Stimulated activated CD8-positive, alpha-beta memory T cell treated with anti-CD3 and anti-CD28 coated beads, Interleukin-12 subunit alpha, Interleukin-12 subunit beta, amount 100 ng/mL, for 4 hours (primary cell): ENCODE measurements at places on chromosomes 5 and 9.

- DNase-seq: no peak
Measured at GRCh38 chr9:133919253-133920115, 72.6 kb downstream of the VAV2 start.

GRCh38 chr5:58595952-58596351, 13.1 kb downstream of the RAB3C start:
- no peak for DNase-seq

DNA sequence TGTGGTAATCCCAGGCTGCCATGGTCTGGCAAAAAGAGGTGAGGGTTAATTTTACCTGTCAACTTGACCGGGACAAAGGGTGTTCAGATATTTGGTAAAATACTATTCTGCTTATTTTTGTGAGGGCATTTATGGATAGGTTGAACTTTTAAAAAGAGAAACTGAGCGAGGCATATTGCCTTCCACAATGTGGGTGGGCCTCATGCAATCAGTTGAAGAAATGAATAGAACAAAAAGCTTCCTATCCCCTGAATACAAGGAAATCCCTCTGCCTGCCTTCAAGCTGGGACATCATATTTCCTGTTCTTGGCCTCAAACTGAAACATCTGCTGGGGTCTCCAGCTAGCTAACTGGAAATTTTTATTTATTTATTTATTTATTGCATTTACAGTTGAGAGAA, 734.7 kb downstream of the IRX1 start:
- DNase-seq: no peak

- no peak for DNase-seq
Measured at GRCh38 chr5:163867738-163868137, 362.3 kb downstream of the MAT2B start.

GRCh38 chr9:87564111-87564510, 66.4 kb downstream of the DAPK1 start:
- DNase-seq: no peak

- DNase-seq: no peak
Measured at GRCh38 chr9:134004131-134004873, 12.2 kb upstream of the VAV2 start.

DNA sequence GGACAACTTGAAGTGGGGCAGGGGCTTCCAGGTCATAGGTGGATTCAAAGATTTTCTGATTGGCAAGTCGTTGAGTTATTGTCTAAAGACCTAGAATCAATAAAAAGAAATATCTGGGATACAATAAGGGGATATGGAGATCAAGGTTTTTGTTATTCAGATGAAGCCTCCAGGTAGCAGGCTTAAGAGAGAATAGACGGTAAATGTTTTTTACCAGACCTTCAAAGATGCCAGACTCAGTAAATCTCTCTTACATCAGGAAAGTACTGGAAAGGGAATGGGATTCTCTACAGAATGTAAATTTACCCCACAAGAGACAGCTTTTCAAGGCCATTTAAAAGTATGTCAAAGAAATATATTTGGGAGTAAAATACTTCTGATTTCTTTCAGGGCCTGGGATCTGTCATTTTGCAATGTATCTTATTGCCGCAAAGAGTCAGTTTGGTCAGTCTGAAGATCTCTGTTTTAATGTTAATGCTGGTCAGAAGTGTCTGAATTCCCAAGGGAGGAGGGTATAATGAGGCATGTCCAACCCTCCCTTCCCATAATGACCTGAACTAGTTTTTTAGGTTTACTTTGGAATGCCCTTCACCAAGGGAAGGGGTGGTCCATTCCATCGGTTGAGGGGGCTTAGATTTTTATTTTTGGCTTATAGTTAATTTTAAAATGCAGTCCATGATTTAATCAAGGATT, 13.6 kb upstream of the LYSMD3 start:
- DNase-seq: no peak

DNA sequence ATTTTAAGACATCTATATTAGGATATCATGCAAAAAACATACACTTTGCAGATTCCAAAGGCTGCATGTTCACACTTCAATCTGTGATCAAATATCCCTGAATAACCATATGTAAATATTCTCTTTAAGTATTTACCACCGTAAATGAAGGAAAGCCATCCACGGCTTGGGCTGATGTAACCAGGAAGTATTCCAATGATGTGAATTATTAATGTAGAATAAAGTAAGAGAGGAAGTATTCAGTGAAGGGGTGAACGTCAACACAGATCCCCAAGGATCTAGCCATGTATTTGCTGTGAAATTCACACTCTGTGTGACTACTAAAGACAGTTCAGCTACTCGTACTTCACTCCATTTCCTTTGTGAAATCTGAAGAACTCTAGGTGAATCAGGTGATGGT, 75.2 kb downstream of the CDH6 start:
- no peak for DNase-seq

GRCh38 chr9:94014066-94014654, 59.0 kb upstream of the BARX1 start:
- DNase-seq: no peak

- no peak for DNase-seq
Measured at GRCh38 chr5:133889271-133889905, 79.0 kb downstream of the C5orf15 start.

DNA sequence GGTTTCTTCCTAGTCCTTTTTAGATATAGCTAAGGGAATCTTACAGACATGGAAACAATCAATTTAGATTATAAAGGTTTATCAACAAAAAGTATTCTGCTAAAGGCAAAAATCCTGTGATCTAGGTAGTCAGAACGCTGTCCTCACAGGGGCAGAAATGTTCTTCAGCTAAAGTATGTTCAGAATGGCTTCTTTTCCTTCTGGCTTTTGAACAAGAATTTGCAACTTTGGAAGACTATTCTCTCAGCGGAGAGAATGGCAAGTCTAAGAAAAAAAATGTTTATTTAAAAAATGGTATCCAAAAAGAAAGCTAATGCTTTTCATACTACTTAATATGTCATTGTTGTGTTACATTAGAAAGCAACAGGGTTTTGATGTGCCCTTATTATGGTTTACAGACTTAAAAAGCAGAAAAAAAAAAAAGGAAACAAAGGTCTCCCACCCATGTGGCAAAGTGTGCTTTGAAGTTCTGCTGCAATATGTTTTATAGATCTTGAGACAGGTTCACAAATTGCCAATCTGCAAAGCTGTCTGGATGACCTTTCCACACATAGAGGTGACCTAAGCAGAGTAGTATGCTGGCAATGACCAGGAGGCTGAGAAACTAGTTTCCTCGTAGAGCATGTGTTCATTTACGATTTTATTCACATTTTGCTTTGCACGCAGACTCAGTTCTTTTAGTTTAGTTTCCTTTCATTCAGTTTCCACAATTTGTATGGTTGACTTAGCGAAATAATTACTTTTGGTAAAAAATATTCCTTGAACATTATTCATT, 45.1 kb upstream of the PJA2 start:
- no peak for DNase-seq

DNA sequence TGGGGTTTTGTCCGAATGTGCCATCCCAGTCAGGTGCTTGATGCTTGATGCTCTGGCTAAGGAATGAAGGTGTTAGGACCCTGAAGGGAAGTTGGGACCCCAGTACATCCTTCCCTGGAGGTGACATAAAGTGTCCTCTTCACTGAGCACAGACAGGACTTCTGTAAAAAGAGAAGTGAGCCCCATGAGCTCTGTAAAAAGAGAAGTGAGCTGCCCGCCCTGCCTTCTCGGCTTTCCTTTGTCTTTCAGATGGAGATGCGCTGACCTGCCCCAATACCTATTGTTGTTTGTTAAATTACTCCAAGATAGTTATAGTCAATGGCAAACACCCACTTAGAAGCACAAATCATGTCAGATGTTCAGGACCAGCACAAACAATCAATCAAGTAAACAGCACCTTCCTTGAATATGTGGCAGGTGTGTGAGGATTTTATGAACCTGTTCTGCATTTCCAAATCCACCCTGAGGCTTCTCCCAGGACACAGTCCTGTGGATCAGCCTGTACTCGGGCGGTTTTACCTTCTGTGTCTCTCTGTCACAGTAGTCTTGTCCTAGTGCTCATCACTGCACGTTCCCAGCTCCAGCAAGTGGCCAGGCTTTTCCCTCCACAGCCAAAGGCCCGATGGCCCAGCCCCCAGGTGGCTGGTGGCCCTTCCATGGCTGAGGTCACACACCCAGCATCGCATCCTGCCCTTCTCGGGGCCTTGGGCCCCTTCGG, 191.4 kb downstream of the MTRR start:
- DNase-seq: no peak

DNA sequence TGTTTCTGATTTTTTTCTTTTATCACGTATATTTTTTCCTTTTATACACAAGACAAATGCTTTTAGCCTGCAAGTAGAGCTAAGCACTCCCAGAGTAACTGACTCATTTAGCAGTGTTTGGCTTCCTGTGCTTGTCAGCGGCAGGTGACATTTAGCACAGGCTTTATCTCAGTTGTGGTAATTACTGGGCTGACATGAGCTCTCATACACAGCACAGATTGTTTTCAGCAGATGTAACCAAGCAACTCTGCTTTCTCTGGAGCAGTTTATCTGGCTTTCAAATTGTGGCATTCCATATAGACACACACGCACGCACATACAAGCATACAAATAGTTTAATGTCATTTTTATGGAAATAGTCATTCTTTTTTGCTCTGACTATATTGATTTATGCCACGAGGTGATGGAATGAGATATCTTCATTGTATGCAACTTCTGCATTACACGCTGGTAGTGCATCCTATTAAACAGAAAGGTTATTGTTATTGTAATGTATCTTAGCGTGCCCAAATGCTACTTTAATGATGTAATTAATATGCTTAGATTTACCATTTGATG, 379.0 kb upstream of the GRAMD2B start:
- DNase-seq: no peak

- no peak for DNase-seq
Measured at GRCh38 chr9:130732793-130733221, 39.2 kb downstream of the EXOSC2 start.

DNA sequence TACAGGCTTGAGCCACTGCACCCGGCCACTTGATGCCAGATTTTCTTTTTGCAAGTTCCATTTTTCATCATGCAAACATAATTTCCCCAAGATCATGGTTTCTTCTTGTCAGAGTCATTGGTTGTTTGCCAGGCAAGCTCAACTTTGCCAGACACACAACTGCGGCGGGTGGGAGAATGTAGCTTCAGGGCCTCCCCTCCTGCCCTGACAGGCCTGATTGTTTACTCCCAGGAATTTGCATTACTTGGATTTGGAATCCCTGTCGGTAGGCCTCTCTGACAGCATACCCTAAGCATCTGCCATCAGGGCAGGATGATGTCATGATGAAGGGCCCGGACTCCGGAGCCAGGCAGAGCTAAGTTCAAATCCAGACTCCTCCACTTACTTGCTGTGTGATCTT, 15.1 kb downstream of the RPS14 start:
- no peak for DNase-seq

DNA sequence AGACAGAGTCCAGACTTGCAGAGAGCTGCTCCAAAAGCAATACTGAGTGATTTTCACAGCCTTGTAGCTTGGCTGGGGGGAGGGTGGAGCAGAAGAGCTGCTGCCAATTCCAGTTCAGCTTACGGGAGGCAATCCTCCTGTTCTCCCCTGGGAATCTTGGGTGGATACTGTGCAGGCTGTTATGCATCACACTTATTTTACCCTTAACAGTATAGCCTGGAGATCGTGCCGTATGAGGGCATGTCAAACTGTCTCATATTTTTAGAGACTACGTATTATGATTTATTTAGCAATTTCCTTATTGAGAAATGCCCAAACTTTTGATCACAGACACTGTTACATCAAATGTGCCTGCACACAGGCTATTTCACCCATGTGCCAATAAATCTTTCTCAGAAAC, 85.2 kb downstream of the BASP1 start:
- DNase-seq: no peak

DNA sequence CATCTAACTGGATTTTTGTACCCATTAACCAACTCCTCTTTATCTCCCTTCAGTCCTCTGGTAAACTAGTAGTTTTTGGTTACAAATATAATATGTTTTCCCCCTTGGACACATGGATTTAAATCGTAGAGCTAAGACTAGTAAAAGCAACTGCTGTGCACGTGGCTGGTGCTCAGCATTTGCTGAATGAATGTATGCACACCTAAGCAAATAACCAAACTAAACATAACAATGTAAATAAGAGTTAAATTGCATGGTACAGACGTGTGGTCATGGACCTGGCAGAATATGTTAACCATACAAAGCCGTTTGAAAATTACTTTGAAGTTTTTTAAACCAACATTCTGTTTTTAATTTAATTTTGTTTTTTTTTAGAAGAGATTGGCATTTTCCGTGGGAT, 65.2 kb upstream of the FYB1 start:
- DNase-seq: no peak

DNA sequence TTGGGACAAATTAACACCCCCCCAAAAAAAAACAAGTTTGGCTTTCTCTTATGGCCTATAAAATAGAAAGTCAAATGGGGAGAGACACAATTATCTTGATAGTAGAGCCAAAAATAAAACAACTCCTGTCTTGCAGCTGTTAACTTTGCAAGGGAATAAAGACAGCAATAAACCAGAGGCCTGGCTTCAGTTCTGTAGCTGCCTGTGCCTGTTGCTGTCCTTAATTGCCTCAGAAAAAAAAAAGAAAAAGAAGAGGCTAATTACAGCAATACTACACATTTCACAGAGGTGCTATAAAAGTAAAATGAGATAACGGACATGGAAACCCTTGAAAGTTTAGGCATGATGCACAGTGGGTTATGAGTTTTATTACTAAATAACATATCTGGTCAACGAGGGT, 170.7 kb upstream of the IRX1 start:
- no peak for DNase-seq

- no peak for DNase-seq
Measured at GRCh38 chr5:158840193-158840592, 259.5 kb downstream of the EBF1 start.

DNA sequence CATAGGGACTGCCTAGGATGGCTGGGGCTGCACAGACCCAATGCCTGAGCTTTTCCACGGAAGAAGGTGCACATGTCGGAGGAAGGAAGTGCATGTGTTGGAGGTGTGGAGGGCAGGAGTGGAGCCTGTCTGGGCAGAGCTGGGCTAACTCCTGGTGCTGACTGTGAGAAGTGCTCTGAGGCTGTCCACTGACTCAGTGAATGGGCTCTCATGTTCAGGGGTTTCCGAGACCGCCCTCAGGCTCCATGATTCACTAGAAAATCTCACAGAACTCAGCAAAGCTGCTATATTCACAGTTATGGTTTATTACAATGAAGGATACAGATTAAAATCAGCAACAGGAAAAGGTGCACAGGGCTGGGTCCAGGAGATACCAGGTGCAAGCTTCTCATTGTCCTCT, 37.2 kb downstream of the NTNG2 start:
- no peak for DNase-seq

- DNase-seq: no peak
Measured at GRCh38 chr9:70529833-70530232, 115.4 kb upstream of the KLF9 start.

DNA sequence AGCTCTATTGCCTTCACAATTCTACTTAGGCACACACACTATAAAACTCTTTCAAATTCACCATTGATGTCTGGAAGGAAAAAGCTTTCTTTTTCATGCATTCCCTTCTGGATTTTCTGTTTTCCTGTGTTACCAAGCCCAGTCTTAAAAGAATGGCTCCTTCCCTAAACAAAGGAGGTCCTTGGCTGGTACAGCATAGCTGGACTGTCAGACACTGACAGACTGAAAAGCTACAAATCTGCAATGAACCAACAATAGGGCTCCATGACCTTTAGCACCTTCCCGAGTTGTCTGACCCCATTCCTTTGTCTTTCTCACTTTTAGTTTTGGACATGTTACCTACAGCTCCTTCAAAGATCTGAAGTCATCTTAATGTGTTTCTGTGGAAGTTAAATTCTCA, 382.5 kb downstream of the TMEM161B start:
- no peak for DNase-seq
